Neural crest cell (in vitro differentiated cells): ENCODE measurements at places on chromosomes 2 and 18. TPM values are rescaled to one million over a fixed set of nuclear protein-coding genes. Genes with fewer than 3 reads are reported as not detected.

- H3K4me1 ChIP-seq, result no peaks in the 10 kb centered on the region
- H3K27ac ChIP-seq, result no peak overlapping the region
- H3K36me3 ChIP-seq, result no peaks in the 10 kb centered on the region
- DNase-seq, result no peak
- no peak overlapping the region for H3K4me3 ChIP-seq
These were observed 298.9 kb upstream of the TCF4 start for GRCh38 chr18:55886886-55887285.

DNA sequence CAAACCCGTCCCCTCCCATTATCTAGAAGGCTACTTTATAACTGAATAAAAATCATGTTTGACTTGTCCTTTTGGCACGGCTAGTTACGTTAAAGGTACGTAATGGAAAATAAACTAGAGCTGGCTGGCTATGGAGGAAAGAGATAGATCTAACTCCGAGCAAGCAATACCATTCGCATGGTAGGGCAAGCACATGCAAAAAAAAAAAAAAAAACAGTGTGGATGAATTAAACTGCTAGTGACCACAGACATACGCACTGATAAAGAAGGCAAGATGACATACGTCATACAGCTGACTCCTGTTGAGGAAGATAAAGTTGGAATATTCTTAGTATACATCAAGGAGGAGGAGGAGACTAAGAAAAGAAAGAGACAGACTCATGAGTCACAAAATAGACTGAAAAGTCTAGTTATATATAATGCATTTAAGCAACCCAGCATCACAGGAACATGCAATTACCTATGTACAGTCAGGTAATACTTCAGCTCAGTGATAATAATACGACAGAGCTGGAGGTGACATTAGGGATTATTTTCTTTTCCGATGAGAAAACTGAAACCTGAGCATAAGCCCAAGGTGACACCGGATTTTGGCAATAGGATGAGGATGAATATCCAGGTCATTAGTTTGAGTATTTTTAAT lies 37.9 kb upstream of the NARS1 start:
- peaks cover 11% of the 10 kb centered on the region for H3K36me3 ChIP-seq
- H3K4me1 ChIP-seq, result peaks cover 2% of the 10 kb centered on the region
- H3K27ac ChIP-seq, result no peak overlapping the region
- H3K27me3 ChIP-seq, result no peaks in the 10 kb centered on the region

- H3K36me3 ChIP-seq, result peaks cover 2% of the 10 kb centered on the region
- peaks cover 10% of the 10 kb centered on the region for H3K4me1 ChIP-seq
- H3K4me3 ChIP-seq, result peak overlapping the region; percentile 91
- peaks cover 70% of the 10 kb centered on the region for H3K27me3 ChIP-seq
- H3K27ac ChIP-seq, result no peak overlapping the region
- peak; percentile 71 for DNase-seq
These were observed 50.7 kb upstream of the PAIP2B start for GRCh38 chr2:71277536-71278103.

Gene MXD1
- 4.9 and 6.6 TPM in 2 replicates for total RNA-seq

DNA sequence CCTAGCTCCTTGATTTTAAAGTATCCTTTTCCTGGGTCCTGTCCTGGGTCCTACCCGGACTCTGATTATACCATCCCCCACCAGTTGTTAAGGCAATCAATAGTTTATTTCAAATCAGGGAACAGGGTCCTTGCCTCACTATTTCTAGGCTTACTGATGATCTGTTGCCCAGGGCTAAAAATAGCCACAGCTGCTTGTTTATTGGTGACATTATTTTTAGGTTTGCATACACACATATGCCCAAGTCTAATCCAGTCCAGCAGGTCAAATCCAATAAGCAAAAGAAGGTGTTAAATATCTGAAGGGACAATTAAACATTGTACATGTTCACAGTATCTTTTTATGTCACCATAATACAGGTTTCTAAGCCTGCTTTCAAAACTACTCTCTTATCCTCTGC lies 66.0 kb downstream of the RAB10 start:
- peaks cover 17% of the 10 kb centered on the region for H3K4me1 ChIP-seq
- H3K36me3 ChIP-seq, result peaks cover 23% of the 10 kb centered on the region

- H3K27me3 ChIP-seq, result no peaks in the 10 kb centered on the region
- DNase-seq, result no peak
- H3K4me3 ChIP-seq, result peak overlapping the region; percentile 90
- H3K4me1 ChIP-seq, result peaks cover 42% of the 10 kb centered on the region
- peak overlapping the region; percentile 24 for H3K27ac ChIP-seq
- peaks cover 10% of the 10 kb centered on the region for H3K36me3 ChIP-seq
These were observed 542 bp upstream of the CNNM3 start for GRCh38 chr2:96815326-96816126.

DNA sequence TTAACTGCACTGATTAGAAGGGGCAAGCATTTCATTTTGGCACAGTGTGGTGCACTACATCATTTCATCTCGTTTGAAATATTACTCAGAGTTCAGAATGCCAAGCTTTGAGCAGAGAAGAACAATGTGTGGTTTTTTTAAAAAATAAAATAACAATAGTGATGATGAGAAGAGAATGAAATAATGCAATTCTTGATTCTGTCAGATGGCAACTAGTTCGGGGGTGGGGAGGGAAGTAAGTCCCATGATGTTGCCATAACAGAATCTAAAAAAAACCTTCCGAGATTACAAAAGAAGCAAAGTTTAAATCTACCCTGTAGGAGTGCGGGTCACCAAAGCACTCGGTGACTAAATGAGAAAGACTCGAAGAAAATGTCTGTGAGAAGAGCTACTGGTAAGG lies 490.4 kb downstream of the NR4A2 start:
- no peaks in the 10 kb centered on the region for H3K27me3 ChIP-seq
- no peak for DNase-seq
- no peaks in the 10 kb centered on the region for H3K36me3 ChIP-seq
- peak overlapping the region; percentile 53 for H3K27ac ChIP-seq
- peaks cover 57% of the 10 kb centered on the region for H3K4me1 ChIP-seq
- peak overlapping the region; percentile 9 for H3K4me3 ChIP-seq

DNA sequence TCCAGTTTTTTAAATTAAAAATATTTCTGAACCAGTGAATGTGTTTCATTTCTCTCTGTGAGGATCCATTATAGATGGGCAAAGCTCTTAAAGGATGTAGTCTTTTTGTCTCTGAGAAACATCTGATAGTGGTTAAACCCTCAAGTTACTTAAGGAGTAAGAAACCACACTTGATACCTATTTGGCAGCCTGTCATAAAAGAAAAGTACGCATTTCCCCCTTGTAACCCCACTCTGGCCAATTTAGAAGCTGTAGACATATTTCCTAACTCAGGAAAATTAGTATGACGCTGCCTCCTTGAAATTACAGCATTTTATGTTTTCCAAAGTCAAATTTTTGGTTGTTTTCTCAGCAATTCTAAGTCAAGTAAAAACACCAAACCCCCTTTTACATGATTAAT lies 2.0 kb downstream of the STAT4 start:
- H3K36me3 ChIP-seq, result no peaks in the 10 kb centered on the region
- no peak for DNase-seq
- H3K27ac ChIP-seq, result no peak overlapping the region
- H3K4me1 ChIP-seq, result peaks cover 8% of the 10 kb centered on the region
- H3K27me3 ChIP-seq, result peaks cover 37% of the 10 kb centered on the region
- no peak overlapping the region for H3K4me3 ChIP-seq

Gene RTP5
- total RNA-seq, result not detected in 2 replicates

Gene NRP2
- total RNA-seq, result 90.3 and 93.5 TPM in 2 replicates

Gene RIT2
- total RNA-seq, result not detected in 2 replicates

DNA sequence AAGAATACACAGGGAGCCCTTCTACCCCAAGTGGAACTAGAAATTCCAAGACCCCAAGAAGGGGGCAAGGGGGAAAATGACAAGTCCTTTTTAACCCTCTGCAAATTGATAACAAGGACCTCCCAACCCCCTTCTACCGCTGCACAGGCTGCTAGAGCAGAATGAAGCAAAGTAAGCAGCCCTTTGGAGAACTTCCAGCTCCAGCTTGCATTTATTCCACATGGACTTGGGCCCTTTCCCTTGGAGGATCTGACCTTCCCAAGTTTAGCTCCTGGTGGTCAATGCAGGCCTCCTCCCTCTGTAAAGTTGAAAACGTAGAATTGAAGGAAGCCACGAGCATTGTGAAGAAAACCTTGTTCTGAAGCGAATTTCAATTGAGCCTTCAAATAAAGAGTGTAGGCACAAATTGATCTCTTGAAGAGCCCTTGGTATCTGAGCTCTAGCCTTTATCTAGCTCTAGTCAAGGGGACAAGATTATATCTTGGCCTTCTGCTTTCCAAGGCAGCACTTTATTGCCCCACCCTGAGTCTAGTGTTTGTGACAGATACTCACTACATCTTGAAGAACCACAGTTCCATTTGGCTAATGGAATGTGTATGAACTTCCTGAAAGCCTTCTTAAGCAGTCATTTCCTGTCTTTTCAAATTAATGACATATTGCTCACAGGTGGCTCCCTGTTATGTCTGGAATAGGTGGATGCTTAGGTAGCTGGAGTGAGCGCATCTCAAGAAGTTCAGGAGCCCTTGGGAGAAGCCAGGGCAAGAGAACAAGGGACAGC lies 37.2 kb downstream of the SLC14A2 start:
- no peaks in the 10 kb centered on the region for H3K4me1 ChIP-seq
- peaks cover 3% of the 10 kb centered on the region for H3K36me3 ChIP-seq
- DNase-seq, result no peak
- H3K4me3 ChIP-seq, result no peak overlapping the region

Gene SCYGR4
- not detected in 2 replicates for total RNA-seq

Gene RAD51AP2
- total RNA-seq, result 0.16 and 0.23 TPM in 2 replicates

Gene ERICH2
- not detected in 2 replicates for total RNA-seq

DNA sequence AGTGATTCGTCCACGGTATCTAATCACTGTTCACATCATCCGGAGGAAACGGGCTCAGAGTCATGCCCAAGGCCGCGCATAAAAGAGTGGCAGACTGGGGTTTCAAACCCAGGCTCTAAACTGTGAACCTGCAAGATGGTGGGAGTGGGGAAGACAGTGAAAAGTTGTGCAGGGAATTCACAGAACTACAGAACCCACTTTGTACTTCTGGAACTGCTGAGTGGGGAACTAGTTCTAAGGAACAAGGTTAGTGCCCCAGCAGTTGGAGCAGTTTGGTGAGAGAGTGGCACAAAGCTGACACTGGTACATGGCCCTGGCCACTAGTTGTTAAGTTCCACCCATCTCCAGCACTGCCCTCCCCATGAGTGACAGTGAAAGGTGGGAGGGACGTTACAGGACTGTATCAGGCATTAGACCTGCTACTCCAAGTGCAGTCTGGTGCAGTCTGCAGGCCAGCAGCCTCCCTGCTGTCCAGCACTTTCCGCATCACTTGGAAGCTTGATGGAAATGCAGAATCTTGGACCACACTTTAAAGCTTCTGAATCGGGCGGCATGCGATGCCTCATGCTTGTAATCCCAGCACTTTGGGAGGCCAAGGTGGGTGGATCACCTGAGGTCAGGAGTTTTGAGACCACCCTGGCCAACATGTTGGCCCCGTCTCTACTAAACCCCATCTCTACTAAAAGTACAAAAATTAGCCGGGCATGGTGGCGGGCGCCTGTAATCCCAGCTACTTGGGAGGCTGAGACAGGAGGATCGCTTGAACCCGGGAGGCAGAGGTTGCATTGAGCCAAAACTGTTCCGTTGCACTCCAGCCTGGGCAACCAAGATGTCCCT lies 47.3 kb downstream of the C2orf42 start:
- DNase-seq, result no peak
- H3K27me3 ChIP-seq, result no peaks in the 10 kb centered on the region
- peak overlapping the region; percentile 83 for H3K4me3 ChIP-seq
- H3K36me3 ChIP-seq, result no peaks in the 10 kb centered on the region

DNA sequence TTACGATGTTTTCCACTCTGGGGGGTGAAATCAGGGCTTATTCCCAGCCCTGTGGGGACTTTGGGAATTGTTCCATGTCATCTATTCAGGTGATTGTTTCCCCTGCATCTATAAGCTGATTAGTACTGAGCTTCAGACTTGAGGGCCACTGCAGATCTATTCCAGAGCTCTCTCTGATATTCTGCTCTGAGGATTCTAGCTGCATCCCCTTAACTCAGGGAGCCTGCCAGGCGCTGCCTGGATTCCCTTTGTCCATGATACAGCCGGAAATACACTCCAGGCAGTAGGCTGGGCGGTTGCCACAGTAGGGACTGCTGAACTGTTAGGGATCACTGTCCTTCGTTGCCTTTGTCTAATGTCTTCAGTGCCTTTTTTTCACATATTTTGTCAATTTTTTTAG lies 31.3 kb downstream of the PTRHD1 start:
- no peaks in the 10 kb centered on the region for H3K27me3 ChIP-seq
- DNase-seq, result no peak
- H3K27ac ChIP-seq, result no peak overlapping the region
- H3K4me1 ChIP-seq, result no peaks in the 10 kb centered on the region
- peaks cover 24% of the 10 kb centered on the region for H3K36me3 ChIP-seq
- no peak overlapping the region for H3K4me3 ChIP-seq

DNA sequence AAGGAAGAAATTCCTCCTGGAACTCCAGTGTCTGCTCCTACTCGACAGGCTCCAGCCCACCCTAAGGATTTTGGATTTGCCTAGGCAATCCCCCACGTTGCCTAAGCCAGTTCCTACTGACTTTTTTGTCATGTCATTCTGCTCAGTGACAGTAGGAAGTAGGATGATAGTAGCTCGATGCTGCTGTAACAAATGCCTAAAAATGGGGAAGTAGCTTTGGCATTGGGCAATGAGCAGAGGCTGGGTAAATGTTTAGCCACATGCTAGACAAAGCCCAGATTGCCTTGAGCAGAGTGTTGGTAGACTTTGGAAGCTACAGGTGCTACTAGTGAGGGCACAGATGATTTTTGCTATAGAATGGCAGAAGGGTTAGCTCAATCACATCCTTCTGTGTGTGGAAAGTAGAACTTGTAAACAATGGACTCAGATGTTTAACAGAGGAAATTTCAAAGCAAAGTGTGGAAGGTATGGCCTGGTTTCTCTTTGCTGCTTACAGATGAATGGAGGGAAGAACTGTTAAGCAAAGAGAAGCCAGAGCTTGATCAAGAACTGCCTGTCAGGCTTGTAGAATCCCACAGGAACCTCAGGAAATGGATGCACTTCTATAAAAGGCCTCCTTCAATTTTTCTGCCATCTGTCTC lies 154.8 kb downstream of the RNF144A start:
- no peak overlapping the region for H3K4me3 ChIP-seq
- H3K27ac ChIP-seq, result no peak overlapping the region
- no peak for DNase-seq
- H3K36me3 ChIP-seq, result peaks cover 17% of the 10 kb centered on the region
- H3K4me1 ChIP-seq, result no peaks in the 10 kb centered on the region

- H3K4me3 ChIP-seq, result no peak overlapping the region
- no peaks in the 10 kb centered on the region for H3K4me1 ChIP-seq
- H3K27ac ChIP-seq, result no peak overlapping the region
- H3K36me3 ChIP-seq, result peaks cover 8% of the 10 kb centered on the region
- H3K27me3 ChIP-seq, result no peaks in the 10 kb centered on the region
These were observed 104.4 kb upstream of the DNMT3A start for GRCh38 chr2:25446122-25446521.

Gene ABCB11
- 0.07 and 0.11 TPM in 2 replicates for total RNA-seq

Gene CFAP221
- total RNA-seq, result 2.0 and 3.0 TPM in 2 replicates

GRCh38 chr2:217800433-217801114 lies 202.2 kb downstream of the TNS1 start:
- H3K36me3 ChIP-seq, result no peaks in the 10 kb centered on the region
- H3K27ac ChIP-seq, result no peak overlapping the region
- no peak for DNase-seq
- H3K27me3 ChIP-seq, result no peaks in the 10 kb centered on the region

- H3K4me3 ChIP-seq, result no peak overlapping the region
- no peaks in the 10 kb centered on the region for H3K36me3 ChIP-seq
- DNase-seq, result no peak
- H3K27ac ChIP-seq, result no peak overlapping the region
- peaks cover 38% of the 10 kb centered on the region for H3K4me1 ChIP-seq
These were observed 71.2 kb downstream of the MYO1B start for GRCh38 chr2:191316246-191316994.

Gene NPPC
- total RNA-seq, result 12.7 and 16.5 TPM in 2 replicates
